ENCODE measurements at places on chromosomes 5 and 9. TPM values are rescaled to one million over a fixed set of nuclear protein-coding genes. Genes with fewer than 3 reads are reported as not detected.

The TLE1 gene
- total RNA-seq, result 84.1 TPM

The GKAP1 gene
- total RNA-seq, result 4.8 TPM

The MLANA gene
- total RNA-seq, result not detected

The HARS1 gene
- total RNA-seq, result 46.6 TPM

The SPATA31D4 gene
- total RNA-seq, result not detected

The G3BP1 gene
- total RNA-seq, result 204 TPM

The CXXC5 gene
- total RNA-seq, result 154 TPM

The ENG gene
- total RNA-seq, result 1.4 TPM

The FBXL17 gene
- 5.5 TPM for total RNA-seq

The SPINK4 gene
- total RNA-seq, result not detected

The LCN15 gene
- not detected for total RNA-seq

The ENC1 gene
- 31.9 TPM for total RNA-seq

The CPLANE1 gene
- 4.6 TPM for total RNA-seq

The SLCO6A1 gene
- total RNA-seq, result not detected

The NCS1 gene
- total RNA-seq, result 24.6 TPM

The CDH12 gene
- not detected for total RNA-seq

The SH2D3C gene
- 0.26 TPM for total RNA-seq

The CDX1 gene
- 0.62 TPM for total RNA-seq

The PCDHA9 gene
- total RNA-seq, result 0.03 TPM

The FBXW2 gene
- total RNA-seq, result 31.4 TPM

The ZBTB26 gene
- total RNA-seq, result 1.9 TPM

The TMEM8B gene
- 2.0 TPM for total RNA-seq

The ERCC6L2 gene
- total RNA-seq, result 38.6 TPM

The TPPP gene
- total RNA-seq, result 0.92 TPM

The CARTPT gene
- total RNA-seq, result not detected

The MEIKIN gene
- not detected for total RNA-seq

The PTPN3 gene
- 0.62 TPM for total RNA-seq

The ZNF658 gene
- total RNA-seq, result 1.9 TPM

The FRMPD1 gene
- 0.03 TPM for total RNA-seq

The DNM1 gene
- total RNA-seq, result 16.9 TPM

The SPINK6 gene
- total RNA-seq, result not detected

All from H7 (cell line).